ENCODE measurements at places on chromosomes 6 and 20.

DNA sequence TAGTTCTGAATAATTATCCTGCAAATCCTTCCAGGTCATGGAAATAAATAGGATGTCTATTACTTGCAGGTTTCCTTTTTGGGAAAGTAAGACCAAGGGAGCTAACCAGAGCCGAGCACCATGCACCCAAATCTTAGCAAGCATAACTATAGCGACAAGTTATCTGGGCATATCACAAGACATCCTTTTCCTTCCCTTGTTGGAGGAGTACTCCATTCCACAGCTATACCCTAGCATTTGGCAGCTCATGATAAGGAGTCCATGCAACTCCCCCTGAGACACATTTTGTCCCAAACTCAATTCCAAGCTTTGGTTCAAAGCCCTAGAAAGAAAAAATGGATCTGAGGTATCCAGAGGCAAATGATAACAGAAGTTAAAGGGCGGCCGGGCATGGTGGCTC lies 16.5 kb upstream of the ASCC3 start:
- DNase-seq = no peak

DNA sequence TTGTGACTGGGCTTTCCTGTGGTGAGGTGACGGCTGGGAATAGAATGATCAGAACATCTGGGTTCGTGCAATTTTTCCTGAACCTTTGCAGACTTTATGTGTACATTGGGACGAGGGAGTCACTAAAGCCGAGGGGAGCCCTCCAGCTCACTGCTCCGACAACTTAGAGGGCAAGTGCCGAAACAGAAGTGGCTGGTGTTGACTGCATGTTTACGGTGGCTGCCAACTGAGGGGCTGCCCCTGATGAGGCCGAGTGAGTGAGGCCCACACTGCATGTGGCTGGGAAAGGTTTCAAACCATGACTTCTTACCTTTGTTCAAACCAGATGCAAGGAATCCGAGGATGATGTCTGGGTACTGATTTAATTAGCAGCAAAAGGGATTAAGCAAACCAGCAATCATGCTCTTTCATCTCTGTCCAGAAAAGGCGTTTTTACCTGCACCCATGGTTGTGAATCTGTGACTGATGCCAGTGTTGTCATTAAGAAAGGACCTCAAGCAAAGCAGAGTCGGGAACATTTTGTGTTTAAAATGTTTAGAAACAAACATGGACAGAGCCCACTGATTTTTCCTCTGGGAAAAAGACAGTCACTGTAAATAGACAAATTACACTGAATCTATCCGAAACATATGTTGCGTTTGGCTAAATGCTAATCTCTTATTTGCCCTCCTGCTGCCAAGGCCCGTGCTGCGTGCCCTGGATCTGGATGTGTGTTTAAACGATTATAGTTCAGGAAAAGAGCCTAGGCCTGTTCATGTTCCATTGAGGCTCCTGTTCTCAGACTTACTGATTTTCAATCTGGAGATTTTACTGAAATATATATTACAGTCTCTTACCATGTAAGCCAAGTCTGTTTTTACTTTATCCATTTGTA lies 105.1 kb downstream of the UST start:
- DNase-seq = no peak

- no peak for DNase-seq
Observed at GRCh38 chr6:160247457-160247883, 11.2 kb downstream of the SLC22A2 start.

DNA sequence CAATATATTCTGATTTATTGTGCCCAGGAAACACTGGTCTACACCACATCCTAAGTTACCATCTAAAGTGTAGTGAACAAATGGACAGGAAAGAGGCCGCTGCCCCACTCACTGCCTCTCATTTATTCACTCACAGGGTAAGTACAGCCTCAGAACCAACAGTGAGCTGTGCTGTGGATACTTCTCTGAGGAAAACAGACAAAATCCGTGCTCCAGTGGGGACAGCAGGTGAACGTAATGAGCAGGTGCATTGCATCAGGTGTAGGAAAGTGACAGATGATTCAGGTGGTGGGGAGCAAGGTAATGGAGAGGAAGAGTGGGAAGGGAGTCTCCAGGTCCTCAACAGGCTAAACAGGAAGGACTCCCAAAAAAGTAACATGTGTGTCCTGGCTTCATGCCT lies 8.4 kb upstream of the ULBP2 start:
- no peak for DNase-seq

- DNase-seq = no peak
Observed at GRCh38 chr6:30837870-30838269, 46.4 kb upstream of the DDR1 start.

GRCh38 chr6:134170844-134171243 lies 118.4 kb upstream of the SLC2A12 start:
- no peak for DNase-seq

- DNase-seq = peak; percentile 36
Observed at GRCh38 chr6:68559716-68560115, 75.4 kb upstream of the ADGRB3 start.

DNA sequence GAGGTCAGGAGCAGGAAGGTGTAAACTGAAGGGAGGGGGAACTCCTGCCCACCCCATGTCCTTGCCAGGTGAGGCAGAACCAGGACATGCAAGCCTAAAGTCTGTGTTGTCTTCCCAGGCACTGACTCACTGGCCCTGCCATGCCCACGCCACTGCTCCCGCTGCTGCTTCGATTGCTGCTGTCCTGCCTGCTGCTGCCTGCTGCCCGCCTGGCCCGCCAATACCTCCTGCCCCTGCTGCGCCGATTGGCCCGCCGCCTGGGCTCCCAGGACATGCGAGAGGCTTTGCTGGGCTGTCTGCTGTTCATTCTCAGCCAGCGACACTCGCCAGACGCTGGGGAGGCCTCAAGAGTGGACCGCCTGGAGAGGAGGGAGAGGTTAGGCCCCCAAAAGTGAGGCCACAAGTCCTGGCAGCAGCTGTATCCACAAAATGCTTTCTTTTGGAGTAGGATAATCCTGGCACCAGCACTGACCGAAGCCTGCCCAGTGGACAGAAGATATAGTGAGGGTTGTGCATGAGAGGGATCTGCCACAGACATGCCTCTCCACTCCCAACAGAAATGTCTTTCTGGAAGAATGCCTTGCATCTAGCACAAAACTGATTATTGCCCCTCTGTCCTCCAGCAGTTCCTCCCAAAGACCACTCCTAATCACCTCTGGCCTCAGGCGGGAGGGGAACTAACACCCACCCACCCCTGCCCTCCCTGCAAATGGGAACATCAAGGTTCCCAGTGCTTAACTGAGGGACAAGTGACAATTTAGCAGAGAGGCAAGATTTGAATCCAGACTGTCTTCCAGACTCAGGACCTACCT lies 812 bp downstream of the MYMX start:
- peak; percentile 62 for DNase-seq

DNA sequence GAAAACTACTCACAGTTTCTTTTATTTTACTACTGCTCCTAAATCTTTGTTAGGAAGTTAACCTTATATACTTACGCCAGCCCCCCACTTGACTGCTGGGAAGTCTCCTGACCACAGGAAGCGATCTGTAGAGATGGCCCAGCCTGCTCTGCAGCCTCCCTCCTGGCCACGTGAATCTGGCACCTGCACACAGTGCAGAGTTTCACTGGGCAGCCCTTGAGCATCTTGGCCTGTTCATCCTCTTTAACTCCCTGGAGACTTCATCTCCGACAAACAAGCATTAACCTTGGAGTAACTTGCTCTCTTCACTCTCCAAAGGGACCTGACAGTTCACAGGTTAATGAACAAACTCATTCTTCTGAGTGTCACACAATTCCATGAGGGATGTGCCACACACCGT lies 294.1 kb downstream of the BTBD9 start:
- no peak for DNase-seq

DNA sequence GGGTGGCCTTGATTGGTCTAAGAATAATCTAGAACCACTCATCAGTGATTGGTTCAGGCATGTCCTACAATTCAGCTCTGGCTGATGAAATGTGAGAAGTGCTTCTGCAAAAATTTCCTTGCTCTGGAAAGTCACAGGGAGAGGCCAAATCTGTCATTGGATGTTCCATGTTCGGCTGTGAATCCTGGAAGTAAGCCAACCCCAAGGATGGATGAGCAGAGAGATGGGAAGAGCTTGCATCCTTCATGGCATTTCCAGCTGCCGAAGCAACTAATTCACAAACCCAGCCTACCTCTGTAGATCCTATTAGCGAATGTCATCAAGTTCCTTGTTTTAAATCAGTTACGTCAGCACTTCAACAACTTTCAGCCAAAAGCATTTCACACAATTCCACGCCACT lies 187.2 kb upstream of the SOX4 start:
- no peak for DNase-seq

DNA sequence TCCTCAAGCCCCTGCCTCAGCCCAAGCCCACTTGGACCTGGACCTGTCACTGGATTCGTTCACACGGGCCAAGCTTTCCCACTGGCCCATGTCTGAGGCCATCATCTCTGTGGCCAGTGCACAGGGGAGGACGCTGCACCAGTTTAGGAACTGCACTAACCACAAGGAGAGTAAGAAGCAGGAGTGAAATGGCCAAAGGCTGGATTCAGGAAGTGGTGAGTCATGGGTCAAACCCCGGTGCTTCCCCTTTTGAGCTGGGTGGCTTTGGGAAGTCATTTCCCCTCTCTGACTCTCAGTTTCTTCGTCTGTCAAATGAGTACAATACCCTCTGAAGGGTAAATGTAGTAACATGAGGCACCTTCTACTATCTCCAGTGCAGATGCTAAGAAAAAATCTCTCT lies 87.9 kb downstream of the CD40 start:
- DNase-seq = no peak

- DNase-seq = no peak
Observed at GRCh38 chr6:103011605-103012004, 1618.1 kb downstream of the GRIK2 start.

- peak; percentile 27 for DNase-seq
Observed at GRCh38 chr6:139882234-139882633, 507.8 kb upstream of the CITED2 start.
